Activated CD4-positive, alpha-beta memory T cell treated with anti-CD3 and anti-CD28 coated beads for 36 hours (primary cell): ENCODE measurements at places on chromosomes 5 and 9. TPM values are rescaled to one million over a fixed set of nuclear protein-coding genes. Genes with fewer than 3 reads are reported as not detected.

The GHR gene
- not detected for total RNA-seq

The GLRA1 gene
- not detected for total RNA-seq

The SHISAL2B gene
- not detected for total RNA-seq

The PLCXD3 gene
- total RNA-seq = not detected

DNA sequence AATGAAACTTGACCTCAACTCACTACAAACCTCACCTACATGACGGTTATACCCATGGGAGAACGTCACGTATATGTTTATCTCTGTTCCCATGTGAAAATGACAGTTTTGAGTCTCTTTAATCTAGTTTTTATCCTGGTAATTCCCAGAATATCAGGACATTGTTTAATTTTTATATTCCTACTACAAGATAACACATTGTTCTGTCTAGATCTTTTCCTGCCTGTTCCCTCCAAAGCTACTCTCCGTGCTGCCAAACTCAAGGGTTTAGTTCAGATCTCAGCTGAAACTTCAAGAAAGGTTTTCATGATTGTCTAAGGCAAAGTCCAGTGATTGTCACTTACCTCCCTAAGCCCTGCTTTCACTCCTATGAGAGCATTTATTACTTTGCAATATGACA is 1159.4 kb upstream of the SEMA6A start:
- DNase-seq = no peak

- no peak for DNase-seq
These were observed 720 bp downstream of the NUDT12 start for GRCh38 chr5:103561685-103562452.

GRCh38 chr9:86126998-86127972 is 27.9 kb upstream of the GOLM1 start:
- DNase-seq = no peak
